ENCODE measurements at places on chromosomes 2 and 18.

DNA sequence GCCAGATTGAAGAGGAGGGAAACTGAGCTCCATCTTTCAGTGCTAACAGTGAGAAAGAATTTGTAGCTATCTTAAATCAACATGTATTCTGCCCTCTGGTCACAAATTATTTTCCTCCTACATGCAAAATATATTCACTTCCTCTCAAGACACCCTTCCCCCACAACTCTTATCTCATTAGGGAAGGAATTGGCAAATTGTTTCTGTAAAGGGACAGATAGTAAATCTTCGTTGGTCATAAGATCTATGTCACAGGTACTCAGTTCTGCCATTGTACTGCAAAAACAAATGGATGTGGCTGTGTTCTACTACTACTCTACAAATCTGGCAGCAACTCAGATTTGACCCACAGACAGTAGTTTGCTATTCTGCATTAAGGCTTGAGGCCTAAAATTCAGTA is 53.0 kb upstream of the CYP20A1 start:
- DNase-seq, result no peak

DNA sequence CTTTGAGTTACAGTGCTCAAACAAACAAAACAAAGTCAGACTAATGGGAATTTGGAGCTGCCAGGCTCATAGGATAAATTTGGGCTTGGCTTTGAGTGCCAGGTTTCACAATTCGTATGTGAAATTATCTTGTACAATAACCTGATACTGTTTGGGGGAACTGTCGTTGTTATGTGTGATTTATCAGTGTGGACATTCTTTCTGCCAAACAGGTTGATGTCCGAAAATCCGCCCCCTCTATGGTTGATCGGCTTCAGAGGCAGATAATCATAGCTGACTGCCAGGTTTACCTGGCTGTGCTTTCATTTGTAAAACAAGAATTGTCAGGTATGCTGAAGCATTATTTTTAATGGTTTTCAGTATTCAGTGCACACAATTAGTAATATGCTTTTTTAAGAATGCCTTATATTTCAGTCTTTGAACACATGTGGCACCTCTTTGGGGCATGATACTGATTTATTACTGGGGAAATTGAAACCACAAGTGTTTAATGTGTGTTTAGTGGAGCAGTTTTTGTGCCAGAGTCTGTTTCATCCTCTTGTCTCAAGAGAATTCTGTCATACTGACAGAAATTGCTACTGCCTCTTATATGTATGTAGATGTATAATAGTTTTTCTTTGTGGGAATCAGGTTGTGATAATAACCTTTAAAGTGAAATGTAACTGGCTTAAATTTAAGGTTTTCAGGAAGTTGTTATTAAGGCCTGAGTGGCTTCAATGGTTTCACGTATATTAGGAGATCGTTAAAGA is 54.6 kb downstream of the TTC39C start:
- peak; percentile 50 for DNase-seq

DNA sequence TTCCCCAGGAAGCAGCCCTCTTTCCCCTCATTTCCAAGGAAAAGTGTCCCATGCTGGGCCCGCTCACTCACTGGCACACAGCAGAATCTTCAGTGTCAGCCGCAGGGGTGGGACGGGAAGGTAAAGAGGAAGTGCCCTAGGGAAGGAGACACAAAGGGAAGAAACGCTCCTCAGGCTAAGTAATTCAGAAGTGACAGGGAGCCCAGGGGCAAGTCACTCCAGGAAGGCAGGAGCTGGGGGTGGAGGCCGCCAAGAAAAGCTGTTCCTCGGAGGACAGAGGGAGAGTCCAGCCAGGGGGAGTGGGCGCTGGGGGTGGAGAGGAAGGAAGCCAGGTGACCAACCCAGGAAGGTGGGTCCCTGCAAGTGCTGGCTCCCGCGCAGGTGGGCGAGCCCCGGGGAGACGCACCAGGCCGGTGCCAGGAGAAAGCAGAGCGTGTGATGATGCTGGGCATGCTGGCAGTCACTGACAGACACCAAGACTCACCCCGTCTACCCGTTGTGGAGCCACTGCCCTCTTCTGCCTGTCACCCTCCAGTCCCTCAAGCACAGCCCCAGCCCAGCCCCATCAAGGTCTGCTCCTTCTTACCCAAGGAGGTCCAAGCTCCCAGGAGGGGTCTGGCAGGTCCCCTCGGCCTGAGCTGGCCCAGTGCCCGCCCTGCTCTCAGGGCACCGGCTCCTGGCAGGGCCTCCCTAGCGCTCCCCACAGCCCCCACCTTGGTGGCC is 21.7 kb downstream of the HDAC4 start:
- DNase-seq, result no peak

- DNase-seq, result no peak
These were observed 91.2 kb downstream of the LIPG start for GRCh38 chr18:49652881-49653724.

DNA sequence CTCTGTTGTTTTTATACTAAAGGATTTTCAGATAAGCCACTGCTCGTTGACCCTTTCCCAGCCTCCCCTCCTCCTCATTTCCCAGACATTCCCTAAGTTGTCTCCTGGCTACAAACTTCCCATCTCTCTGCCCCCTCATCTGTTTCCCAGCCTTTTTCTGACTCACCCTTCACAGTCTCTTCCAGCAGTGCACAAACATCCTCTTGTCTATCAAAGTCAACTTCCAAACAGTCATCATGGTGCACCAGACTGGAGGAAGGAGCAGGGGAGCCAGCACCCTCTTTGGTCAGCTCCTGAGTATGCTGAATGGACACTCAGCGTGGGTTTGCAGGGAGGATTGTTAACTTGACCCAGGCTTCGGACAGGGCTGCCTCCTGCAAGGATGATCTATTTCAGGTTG is 26.6 kb upstream of the SPRED2 start:
- DNase-seq, result no peak

DNA sequence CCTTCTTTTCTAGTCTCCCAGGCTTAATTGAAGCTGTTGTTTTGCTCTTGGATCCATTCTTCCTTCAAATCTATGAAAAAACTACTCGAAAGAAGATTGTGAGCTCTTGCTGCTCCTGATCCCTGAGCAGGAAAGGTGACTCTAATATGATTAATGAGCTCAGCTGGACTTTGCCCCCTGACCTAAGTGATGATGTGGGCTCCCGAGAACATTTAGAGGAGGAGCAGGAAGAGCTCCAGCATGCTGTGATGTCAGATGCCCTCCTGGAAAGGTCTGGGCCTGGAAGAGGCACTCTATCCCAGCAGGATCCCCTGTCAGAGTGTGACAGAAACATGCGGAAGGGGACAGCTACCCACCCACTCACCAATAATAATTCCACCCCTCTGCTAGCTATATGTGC is 117.9 kb upstream of the PELI1 start:
- DNase-seq, result no peak

GRCh38 chr18:76149734-76150133 is 345.3 kb downstream of the ZNF516 start:
- DNase-seq, result no peak

Measured in A673 (cell line).